ENCODE measurements at places on chromosomes 2 and 18.

- no peak overlapping the region for H3K4me3 ChIP-seq
- no peaks in the 10 kb centered on the region for H3K4me1 ChIP-seq
- H3K27me3 ChIP-seq, result no peaks in the 10 kb centered on the region
- DNase-seq, result no peak
- no peak overlapping the region for H3K27ac ChIP-seq
These were observed 3.7 kb upstream of the GAD1 start for GRCh38 chr2:170812710-170813600.

DNA sequence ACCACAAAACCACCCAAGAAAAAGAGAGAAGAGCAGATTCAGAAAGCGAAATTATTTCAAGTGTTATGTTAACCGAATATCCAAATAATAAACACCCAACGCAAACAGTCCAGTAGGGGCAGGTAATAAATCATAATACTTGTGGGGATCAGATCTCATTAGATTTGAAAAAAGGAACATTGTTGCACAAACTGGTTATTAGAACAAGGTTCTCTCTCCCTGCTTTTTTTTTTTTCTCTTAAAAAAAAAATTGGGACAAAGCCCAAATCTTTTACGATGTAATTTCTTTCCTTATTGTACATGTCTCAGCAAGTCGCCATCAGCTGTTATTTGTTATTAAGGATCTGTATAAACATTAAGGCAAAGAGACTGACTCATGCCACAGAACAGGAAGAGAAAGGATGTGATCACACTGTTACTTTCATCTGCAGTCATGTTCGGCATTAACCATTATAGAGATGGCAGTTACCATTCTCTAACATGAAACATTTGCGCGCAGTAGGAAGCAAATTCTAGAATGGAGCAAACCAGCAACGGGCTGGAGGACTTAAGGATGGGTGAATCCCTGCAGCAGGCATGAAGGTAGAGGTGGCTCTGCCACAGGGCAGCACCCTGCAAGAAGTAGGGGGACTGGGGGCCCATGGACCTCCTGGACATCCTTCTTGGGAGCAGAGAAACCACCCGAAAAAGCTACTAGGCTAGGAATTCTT, 42.0 kb downstream of the EPHA4 start:
- H3K27me3 ChIP-seq, result no peaks in the 10 kb centered on the region
- H3K4me1 ChIP-seq, result no peaks in the 10 kb centered on the region
- H3K4me3 ChIP-seq, result no peak overlapping the region
- no peak overlapping the region for H3K27ac ChIP-seq
- H3K36me3 ChIP-seq, result no peaks in the 10 kb centered on the region

DNA sequence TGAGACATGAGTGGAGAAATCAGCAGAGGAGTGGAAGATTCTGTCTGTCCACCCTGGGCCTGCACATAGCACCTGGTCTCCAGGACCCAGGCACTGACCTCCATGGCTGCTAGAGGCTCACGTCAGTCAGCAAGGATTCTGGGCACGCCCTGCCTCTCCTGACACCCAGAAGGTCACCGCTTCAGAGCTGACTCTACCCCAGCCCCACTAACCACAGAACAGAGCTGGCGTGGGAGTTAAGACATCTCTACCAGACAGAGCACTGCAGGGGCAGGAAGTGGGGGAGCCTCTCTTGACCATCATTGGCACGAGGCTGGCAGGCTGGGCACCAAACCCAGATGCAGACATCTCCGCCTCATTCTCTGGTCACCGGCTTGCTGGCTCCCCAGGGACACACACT, 3.0 kb downstream of the ADCY3 start:
- no peak for DNase-seq
- H3K36me3 ChIP-seq, result no peaks in the 10 kb centered on the region
- H3K4me3 ChIP-seq, result no peak overlapping the region
- H3K27ac ChIP-seq, result no peak overlapping the region

- H3K27ac ChIP-seq, result no peak overlapping the region
- no peak overlapping the region for H3K4me3 ChIP-seq
- DNase-seq, result no peak
- H3K4me1 ChIP-seq, result no peaks in the 10 kb centered on the region
- no peaks in the 10 kb centered on the region for H3K27me3 ChIP-seq
These were observed 29.6 kb downstream of the CYRIA start for GRCh38 chr2:16635791-16636699.

- H3K4me1 ChIP-seq, result peaks cover 3% of the 10 kb centered on the region
- no peaks in the 10 kb centered on the region for H3K36me3 ChIP-seq
- no peak overlapping the region for H3K27ac ChIP-seq
- H3K4me3 ChIP-seq, result no peak overlapping the region
- peaks cover 4% of the 10 kb centered on the region for H3K27me3 ChIP-seq
These were observed 284.9 kb downstream of the OSR1 start for GRCh38 chr2:19073522-19073921.

DNA sequence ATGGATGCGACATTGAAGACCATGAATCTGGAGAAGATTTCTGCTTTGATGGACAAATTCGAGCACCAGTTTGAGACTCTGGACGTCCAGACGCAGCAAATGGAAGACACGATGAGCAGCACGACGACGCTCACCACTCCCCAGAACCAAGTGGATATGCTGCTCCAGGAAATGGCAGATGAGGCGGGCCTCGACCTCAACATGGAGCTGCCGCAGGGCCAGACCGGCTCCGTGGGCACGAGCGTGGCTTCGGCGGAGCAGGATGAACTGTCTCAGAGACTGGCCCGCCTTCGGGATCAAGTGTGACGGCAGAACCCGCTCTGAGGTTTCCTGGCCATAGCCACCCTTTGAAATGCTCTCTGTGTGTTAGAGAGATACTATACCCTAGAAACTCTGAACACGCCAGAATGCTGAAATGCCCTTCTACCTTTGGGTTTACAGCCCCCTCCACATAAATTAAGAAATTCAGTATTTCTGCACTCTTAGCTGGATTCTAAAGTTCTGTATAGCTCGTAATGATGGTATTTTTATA, 659 bp downstream of the CHMP1B start:
- no peaks in the 10 kb centered on the region for H3K36me3 ChIP-seq
- no peaks in the 10 kb centered on the region for H3K4me1 ChIP-seq
- H3K4me3 ChIP-seq, result peak overlapping the region; percentile 100

DNA sequence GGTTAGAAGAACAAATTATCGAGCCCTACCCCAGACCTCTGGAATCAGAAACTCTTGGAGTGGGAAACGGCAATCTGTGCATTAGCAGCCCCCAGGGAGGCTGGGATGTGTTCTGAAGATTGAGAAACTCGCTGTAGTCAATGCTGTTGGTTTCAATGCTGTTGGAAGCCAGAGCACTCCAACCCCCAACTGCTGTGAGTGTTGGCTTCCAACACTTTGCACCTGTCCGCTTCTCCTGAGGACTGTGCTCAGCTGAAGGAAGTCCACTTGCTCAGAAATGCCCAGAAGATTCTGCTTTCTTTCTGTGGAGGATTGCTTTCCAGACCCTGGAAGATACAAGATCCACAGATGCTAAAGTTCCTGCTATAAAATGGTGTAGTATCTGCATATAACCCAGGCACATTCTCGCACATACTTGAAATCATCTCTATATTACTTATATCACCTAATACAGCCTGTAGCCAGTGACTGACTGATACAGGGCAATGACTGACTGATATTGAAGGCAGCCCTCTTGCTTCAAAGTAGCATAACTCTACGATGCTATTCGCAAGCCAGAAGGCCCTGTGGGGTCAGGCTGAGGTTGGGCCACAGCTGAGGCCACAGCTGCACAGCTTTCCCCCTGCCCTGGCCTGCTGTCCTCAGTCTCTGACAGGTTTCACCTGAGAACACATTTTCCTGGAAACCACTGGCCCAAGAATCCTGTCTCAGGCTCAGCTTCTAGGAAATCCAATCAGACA, 757.7 kb upstream of the ID2 start:
- H3K27me3 ChIP-seq, result no peaks in the 10 kb centered on the region
- no peak overlapping the region for H3K4me3 ChIP-seq
- H3K27ac ChIP-seq, result no peak overlapping the region
- H3K36me3 ChIP-seq, result no peaks in the 10 kb centered on the region
- no peaks in the 10 kb centered on the region for H3K4me1 ChIP-seq

- no peaks in the 10 kb centered on the region for H3K4me1 ChIP-seq
- no peaks in the 10 kb centered on the region for H3K27me3 ChIP-seq
- no peak overlapping the region for H3K4me3 ChIP-seq
- H3K27ac ChIP-seq, result no peak overlapping the region
- DNase-seq, result no peak
- no peaks in the 10 kb centered on the region for H3K36me3 ChIP-seq
These were observed 13.6 kb downstream of the FHOD3 start for GRCh38 chr18:36311026-36311570.

GRCh38 chr2:200179151-200179550, 127.3 kb upstream of the SPATS2L start:
- no peaks in the 10 kb centered on the region for H3K4me1 ChIP-seq
- H3K27me3 ChIP-seq, result no peaks in the 10 kb centered on the region
- no peak overlapping the region for H3K27ac ChIP-seq

DNA sequence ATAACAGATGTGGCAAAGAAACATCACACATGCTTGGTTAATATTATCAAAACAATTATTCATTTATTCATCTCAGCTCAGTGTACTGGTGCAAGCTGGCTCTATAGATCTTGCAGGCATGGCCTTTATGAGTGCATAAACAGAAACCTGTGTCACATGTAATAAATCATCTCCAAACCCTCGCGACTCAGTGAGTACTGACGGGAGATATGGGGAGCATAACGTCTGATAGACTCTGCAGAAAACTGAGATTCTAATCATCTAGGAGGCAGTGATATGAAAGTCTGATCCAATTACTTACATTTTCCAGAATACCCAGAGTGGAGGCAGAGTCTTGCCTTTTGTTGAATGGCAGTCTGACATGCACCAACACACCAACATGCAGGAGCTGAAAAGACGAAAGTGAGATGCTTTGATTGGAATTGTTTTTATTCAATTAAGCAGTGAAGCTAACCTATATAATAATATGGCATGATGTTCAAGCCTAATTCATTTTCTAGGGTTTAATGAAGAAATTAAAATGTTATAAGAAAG, 416.8 kb downstream of the RNF144A start:
- no peak overlapping the region for H3K27ac ChIP-seq
- H3K36me3 ChIP-seq, result no peaks in the 10 kb centered on the region
- no peak overlapping the region for H3K4me3 ChIP-seq
- H3K4me1 ChIP-seq, result no peaks in the 10 kb centered on the region

DNA sequence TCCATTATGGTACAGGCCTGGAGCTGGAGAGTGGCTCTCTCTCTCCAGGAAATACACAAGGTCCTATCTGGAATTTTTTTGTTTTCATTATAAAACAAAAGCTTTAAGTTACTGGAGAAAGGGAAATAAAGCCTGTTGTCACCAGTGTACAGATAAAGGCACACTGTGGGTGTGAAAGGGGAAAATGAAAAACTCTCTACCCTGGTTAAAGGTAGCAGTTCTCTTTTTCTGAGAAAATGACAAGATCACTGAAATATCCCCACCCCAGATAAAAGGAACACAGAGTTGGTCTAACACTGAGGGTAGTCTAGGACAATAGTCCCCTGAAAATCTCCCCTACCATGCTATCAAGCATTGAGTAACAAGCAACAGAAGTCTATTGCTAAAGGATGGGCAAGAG, 438.7 kb downstream of the MBD2 start:
- no peaks in the 10 kb centered on the region for H3K27me3 ChIP-seq
- no peak overlapping the region for H3K4me3 ChIP-seq
- H3K36me3 ChIP-seq, result no peaks in the 10 kb centered on the region
- no peak overlapping the region for H3K27ac ChIP-seq
- no peak for DNase-seq

DNA sequence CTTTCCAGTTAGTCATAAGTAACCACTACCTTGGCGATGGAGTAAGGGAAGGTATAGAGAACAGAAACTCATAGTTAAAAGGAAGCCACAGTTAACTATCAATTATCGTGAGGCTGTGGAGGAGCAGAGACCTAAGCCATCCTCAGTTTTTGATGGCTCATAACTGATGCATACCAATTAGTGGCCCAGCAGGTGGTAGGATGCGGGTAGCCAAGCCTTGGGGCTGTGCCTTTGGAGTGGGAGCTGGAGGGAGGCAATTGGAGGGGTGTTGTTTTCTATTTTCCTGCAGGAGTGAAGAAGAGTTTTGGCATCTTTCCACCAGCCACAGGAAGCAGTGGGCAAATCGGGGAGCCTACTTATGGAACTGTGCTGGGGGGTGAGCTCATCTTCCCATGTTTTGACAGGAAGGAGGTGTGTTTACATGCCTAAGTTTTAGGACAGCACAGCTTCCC, 194.8 kb downstream of the TPGS2 start:
- peaks cover 3% of the 10 kb centered on the region for H3K4me1 ChIP-seq
- H3K27me3 ChIP-seq, result no peaks in the 10 kb centered on the region
- H3K27ac ChIP-seq, result no peak overlapping the region
- H3K4me3 ChIP-seq, result no peak overlapping the region
- DNase-seq, result no peak

GRCh38 chr18:75341267-75341666, 86.2 kb downstream of the SMIM21 start:
- no peak overlapping the region for H3K4me3 ChIP-seq
- no peaks in the 10 kb centered on the region for H3K27me3 ChIP-seq
- DNase-seq, result no peak
- H3K36me3 ChIP-seq, result no peaks in the 10 kb centered on the region

All from aorta (tissue), 5 donors.